Neuronal stem cell (in vitro differentiated cells): ENCODE measurements at places on chromosomes 2 and 18.

DNA sequence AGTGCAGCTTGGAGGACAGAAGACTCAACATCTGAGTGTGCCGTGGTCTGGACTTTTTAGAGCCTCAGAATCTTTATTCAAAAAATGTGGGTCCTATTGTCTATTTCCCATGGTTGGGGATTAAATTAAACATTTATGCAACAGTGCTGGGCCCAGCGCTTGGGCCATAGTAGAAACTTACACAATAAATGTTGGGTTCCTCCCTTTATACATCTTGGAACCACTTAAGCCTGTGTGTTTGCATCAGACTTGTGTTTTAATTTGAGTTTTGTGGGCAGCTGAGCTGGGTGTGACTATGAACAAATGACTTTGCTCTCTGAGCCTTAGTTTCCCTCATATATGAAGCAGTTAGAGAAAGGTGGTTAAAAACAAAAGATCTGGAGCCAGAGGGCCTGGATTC lies 56.6 kb downstream of the THNSL2 start:
- DNase-seq = no peak

DNA sequence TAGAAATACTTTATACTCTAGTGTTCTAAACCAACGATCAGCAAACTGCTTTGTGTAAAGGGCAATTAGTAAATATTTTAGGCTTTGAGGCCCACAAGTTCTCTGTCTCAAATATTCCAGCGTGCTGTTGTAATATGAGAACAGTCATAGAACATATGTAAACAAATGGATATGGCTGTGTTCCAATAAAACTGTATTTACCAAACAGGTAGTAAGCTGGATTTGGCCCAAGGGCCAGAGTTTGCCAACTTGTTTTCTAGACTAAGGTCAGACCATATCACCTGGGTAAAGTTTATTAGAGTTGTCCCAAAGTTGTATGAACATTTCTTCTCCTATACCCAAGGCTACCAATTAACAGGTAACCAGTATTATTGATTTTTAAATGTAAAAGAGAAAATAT lies 303.2 kb upstream of the MC4R start:
- DNase-seq = no peak

DNA sequence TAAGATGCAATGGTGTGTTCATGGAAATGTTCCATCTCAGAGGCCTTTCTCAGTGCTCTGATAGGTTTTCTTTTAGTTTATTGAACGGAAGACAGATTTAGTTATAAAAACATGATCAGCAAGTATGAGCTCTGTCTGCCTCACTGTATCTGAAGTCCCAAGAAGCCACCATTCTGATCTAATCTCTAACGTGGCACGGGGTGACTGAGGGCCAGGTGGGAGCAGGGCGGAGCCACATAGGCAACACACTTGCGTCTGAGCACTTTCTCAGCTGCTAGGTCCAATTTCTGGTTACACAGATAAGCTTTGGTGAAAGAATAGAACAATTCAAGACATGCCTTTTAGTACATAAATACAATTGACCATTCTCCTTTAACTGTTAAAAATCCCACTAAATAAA lies 60.4 kb downstream of the SNTG2 start:
- DNase-seq = no peak

DNA sequence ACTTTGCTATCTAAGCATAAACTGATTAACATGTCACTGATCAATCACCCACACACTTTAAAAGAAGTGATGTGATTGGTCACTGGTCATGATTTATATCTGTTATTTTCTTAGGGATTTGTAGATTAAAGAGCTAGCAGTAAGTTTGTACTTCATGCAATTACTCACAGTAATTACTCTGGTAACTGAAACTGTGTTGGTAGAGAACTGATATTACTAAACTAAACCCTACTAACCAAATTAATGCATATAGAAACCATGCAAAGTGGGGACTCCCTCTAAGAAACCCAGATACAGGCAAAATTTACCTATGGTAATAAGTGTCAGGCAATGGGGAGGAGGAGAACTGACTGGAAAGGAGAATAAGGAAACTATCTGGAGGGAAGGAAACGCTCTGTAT lies 44.8 kb upstream of the C2orf15 start:
- no peak for DNase-seq

- DNase-seq = no peak
These were observed 16.2 kb upstream of the CLASP1 start for GRCh38 chr2:121665504-121665903.
